ENCODE measurements at places on chromosomes 1 and 21.

DNA sequence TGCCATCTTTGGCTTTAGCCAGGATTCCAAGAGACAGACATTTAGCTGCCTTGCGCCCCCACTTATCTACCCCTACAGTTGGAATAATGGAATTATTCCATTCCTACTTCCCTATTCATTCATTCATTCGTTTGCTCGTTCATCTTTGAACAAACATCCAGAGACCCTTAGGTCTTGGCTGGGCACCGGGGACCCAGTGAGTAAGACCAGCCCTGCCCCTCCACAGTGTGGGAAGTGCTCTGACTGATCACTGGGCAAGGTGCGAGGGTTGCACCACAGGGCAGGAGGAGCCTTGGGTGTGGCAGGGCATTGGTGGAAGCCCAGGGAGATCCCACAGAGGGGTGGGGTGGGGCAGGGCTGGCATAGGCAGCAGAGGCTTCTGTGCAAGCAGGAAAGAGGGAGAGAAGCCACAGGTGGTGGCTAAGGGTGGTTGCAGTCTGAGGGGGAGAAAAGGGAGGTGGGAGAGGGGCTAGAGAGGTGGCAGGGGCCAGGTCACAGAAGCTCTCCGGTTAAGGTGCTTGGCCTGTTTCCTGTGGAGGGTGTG is 35.0 kb upstream of the TMEM61 start:
- no peak for DNase-seq

GRCh38 chr1:81731989-81732388 is 68.7 kb upstream of the ADGRL2 start:
- DNase-seq, result no peak

DNA sequence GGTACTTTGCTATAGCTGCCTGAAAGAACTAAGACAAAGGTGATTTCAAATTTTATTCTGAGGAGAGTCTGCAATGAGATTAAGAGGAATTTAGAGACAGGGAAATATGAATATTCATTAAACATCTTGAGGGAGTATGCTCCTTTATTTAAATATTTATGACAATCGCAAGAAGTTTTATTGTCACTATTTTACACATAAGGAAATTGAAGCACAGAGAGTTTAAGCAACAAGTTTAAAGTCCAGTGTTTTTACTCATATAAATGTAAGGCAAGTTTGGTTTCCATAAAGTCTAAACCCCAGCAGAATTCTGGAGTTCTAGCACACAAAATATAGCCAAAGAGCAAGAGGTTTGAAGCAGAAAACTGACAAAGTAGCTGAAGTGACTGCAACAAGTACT is 49.3 kb upstream of the SAMSN1 start:
- DNase-seq, result no peak

GRCh38 chr1:22553104-22553880 is 10.0 kb upstream of the EPHA8 start:
- DNase-seq, result no peak
